Endothelial cell (in vitro differentiated cells): ENCODE measurements at places on chromosomes 12 and 14. TPM values are rescaled to one million over a fixed set of nuclear protein-coding genes. Genes with fewer than 3 reads are reported as not detected.

- peaks cover 6% of the 10 kb centered on the region for H3K36me3 ChIP-seq
- H3K4me1 ChIP-seq = peaks cover 9% of the 10 kb centered on the region
- peaks cover 9% of the 10 kb centered on the region for H3K27me3 ChIP-seq
- no peak overlapping the region for H3K27ac ChIP-seq
- DNase-seq = no peak
These were observed 19.3 kb downstream of the MMAB start for GRCh38 chr12:109553906-109554500.

GRCh38 chr12:111311011-111311410 is 57.9 kb downstream of the PHETA1 start:
- DNase-seq = no peak
- no peaks in the 10 kb centered on the region for H3K4me1 ChIP-seq
- no peak overlapping the region for H3K27ac ChIP-seq
- no peak overlapping the region for H3K4me3 ChIP-seq
- H3K27me3 ChIP-seq = no peaks in the 10 kb centered on the region

- H3K4me1 ChIP-seq = peaks cover 25% of the 10 kb centered on the region
- peak within 1 kb of the TSS; percentile 99 for H3K27ac ChIP-seq
- H3K27me3 ChIP-seq = peaks cover 19% of the 10 kb centered on the region
- peak within 1 kb of the TSS; percentile 97 for H3K4me3 ChIP-seq
- DNase-seq = peak; percentile 58
These were observed at the start of gene LRFN5 for GRCh38 chr14:41606532-41607303. Gene LRFN5, plus strand, starts transcription at chr14:41606876.

DNA sequence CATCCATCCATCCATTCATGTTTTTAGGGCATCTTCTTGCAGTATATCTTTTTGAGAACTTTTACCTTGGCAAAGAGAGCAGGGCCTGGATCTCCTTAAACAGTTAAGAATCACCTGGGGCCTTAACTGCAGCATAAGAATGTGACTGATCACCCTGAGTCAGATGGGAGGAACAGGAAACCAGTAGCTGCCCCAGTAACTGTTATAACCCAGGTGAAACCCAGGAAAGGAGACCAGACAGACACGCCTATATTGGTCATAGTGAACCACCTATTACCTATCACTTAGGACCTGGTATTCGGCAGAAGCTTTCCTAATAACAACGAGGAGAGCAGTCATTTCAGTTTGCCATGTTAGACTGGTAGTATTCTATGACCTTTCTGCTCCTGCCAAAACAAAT is 43.4 kb upstream of the NR2C1 start:
- no peak overlapping the region for H3K27ac ChIP-seq
- no peak for DNase-seq
- peaks cover 1% of the 10 kb centered on the region for H3K27me3 ChIP-seq
- peaks cover 17% of the 10 kb centered on the region for H3K36me3 ChIP-seq

DNA sequence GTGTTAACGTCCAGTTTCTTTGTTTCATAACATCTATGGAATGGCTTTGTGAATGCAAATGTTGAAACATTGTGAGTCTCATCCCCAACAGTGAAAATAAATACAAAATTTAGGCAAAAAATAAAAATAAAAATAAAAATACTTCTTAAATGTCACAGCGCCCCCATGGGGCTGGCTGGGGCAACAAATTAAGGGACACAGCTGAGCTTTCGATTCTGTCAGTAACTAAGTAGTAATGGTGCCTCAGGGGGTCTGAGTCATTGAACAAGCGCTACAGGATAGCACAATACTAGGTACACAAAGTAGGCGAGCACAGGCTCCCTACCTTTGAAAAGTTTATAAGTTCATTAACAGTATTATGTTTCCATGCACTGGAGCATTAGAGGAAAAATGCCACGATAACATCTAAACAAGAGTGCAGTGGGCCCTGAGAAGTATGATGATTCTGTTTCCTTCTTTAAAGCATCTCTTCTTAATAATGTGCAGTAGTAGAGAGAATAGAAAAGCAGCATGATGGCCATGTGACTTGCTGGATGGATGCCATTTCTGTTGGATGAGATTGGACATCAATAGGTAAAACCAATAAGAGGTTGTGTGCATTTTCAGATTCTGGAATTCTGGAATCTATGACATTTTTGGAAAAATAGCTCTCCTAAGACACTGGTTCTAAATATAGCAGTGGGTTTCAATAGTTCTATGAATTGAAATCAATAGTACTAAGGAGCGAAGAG is 667.2 kb downstream of the DIO2 start:
- no peak overlapping the region for H3K27ac ChIP-seq
- no peaks in the 10 kb centered on the region for H3K36me3 ChIP-seq
- DNase-seq = peak; percentile 31
- H3K4me3 ChIP-seq = no peak overlapping the region
- H3K27me3 ChIP-seq = no peaks in the 10 kb centered on the region

DNA sequence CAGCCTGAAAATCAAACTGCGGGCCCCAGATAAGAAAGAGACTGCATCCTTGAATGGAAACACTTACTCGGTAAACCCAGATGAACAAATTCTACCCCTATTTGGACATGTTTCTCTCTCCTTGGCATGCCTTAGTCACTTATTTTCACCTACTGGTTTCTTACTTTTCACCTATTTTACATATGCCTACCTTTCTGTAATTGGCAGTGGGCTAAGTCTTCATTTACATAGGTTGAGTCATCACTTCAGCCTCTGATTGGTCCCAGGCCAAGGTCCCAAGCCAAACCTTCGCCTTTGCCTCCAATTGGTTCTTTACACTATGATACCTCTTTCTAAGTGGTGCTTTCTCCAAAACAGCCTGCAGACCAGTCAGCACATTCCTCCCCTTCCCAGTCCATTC is 111.3 kb downstream of the DYRK2 start:
- no peaks in the 10 kb centered on the region for H3K36me3 ChIP-seq
- H3K4me3 ChIP-seq = peak overlapping the region; percentile 5
- no peak overlapping the region for H3K27ac ChIP-seq
- H3K4me1 ChIP-seq = peaks cover 13% of the 10 kb centered on the region

DNA sequence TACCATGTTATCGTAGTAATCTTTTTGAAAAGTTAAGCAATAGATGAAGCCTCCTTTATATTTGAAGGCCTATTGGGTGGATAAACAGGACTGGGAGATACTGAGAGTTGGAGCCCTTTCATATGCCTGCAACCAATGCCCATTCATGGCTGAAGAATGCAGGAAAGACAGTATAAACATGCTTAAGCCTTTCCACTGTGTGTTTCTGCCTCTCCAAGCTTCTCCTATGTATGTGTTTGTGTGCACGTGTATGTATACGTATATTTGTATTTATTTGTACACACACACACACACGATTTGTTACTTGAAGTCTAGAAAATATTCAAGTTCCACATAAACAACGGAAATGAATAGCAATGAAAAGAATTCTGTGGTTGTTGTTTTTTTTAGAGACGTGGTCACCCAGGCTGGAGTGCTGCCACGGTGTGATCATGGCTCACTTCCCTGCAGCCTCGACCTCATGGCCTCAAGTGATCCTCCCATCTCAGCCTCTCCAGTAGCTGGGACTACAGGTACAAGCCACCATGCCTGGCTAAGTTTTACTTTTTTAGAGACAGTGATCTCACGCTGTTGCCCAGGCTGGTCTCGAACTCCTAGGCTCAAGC is 1453.5 kb downstream of the AACS start:
- no peak overlapping the region for H3K4me3 ChIP-seq
- H3K27me3 ChIP-seq = no peaks in the 10 kb centered on the region
- no peak overlapping the region for H3K27ac ChIP-seq
- H3K36me3 ChIP-seq = no peaks in the 10 kb centered on the region
- DNase-seq = no peak

DNA sequence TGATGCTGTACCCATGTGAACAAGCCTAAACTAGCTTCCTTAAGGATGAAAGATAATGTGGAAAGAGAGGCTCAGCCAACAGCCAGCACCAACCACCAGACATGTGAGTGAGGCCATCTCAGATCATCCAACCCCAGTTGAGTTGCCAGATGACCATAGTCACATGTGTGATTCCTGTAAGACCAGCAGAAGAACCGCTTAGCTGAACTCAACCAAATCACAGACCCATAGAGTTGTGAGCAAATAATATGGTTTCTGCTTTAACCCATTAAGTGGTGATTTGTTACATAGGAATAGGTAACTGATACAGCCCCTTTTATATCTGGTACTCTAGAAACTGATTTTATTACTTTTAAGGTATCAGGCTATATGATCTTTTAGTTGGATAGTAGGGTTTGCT is 17.6 kb upstream of the ELK3 start:
- no peak overlapping the region for H3K4me3 ChIP-seq
- DNase-seq = no peak
- no peak overlapping the region for H3K27ac ChIP-seq
- peaks cover 8% of the 10 kb centered on the region for H3K27me3 ChIP-seq

DNA sequence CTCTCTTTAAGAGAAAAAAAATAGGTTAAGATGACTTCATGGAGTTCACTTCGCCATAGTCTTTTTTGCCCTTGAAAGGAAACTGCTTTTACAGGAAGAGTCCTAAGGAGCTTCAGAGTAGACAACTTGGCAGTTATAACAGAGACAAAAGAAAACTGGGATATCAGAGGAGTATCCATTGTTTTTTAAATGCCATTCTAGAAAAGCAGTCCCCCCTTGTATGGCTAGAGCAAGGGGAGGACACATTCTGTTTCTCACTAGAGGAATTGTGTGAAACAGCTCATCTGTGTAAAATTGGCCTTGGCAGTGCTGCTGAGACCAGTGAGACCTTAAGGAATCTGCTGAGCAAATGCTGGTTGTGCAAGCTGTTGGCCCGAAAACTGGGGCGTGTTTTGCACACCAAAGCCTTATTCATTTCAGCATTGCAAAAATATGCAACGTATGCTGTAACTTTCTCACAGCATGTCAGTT is 128.0 kb downstream of the GPR135 start:
- peak overlapping the region; percentile 77 for H3K27ac ChIP-seq
- no peak for DNase-seq
- H3K4me3 ChIP-seq = no peak overlapping the region
- H3K36me3 ChIP-seq = peaks cover 23% of the 10 kb centered on the region

DNA sequence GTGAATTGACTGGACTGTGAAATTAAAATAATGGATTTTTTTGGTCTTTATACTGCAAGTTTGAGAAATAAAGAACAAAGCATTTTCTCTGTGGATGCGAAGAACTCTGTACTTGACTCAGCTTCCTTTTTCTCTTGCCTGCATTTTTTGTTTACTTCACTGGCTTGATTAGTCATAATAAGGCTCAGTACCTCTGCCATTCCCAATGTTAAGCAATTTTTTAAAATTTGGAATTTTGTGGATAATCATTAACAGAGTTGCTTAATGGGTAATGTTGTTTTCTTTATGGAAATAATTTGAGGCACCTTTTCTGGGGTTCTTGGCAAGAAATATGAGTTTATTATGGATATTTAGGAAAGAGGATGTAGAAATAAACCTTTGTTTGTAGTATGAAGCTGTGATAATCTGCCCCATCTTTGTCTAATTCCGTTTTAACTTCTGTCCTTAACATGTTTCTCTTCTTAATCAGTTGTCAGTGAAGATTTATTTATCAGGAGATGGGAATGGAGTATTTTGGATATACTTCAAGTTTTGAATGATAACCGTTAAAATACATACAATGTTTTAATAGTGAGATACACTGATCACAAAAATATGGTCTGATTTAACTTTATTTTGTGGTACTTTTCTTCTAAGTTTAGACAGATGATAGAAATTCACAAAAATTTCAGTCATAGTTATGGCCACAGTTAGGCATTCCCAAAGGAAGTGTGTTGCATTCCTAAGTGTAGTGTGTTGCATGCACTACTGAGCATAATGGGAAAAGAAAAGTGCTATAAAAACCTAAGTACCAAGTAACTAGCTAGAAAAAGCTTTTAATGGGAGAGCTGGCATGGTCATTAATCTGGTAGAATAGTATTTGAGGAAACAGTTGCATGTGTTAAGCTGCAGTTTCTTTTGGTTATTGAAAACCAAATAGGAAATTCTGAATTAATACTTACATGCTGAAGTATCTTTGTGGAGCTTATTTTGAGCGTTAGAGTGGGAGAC is 27.7 kb downstream of the WNK1 start:
- H3K4me1 ChIP-seq = peaks cover 13% of the 10 kb centered on the region
- DNase-seq = no peak
- no peaks in the 10 kb centered on the region for H3K27me3 ChIP-seq
- no peak overlapping the region for H3K4me3 ChIP-seq

- peak overlapping the region; percentile 62 for H3K4me3 ChIP-seq
- no peak overlapping the region for H3K27ac ChIP-seq
- no peaks in the 10 kb centered on the region for H3K36me3 ChIP-seq
These were observed 677 bp downstream of the NOS1 start for GRCh38 chr12:117360551-117361346.

GRCh38 chr12:45887544-45887943 is 102.8 kb downstream of the SCAF11 start:
- no peaks in the 10 kb centered on the region for H3K4me1 ChIP-seq
- DNase-seq = no peak
- peaks cover 13% of the 10 kb centered on the region for H3K36me3 ChIP-seq

GRCh38 chr14:74792249-74793039 is 29.3 kb downstream of the YLPM1 start:
- H3K27me3 ChIP-seq = no peaks in the 10 kb centered on the region
- peaks cover 50% of the 10 kb centered on the region for H3K4me1 ChIP-seq
- peak overlapping the region; percentile 99 for H3K27ac ChIP-seq
- H3K36me3 ChIP-seq = peaks cover 14% of the 10 kb centered on the region
- H3K4me3 ChIP-seq = peak overlapping the region; percentile 63

Gene CLEC14A
- 5.1 TPM for total RNA-seq
